ENCODE measurements at places on chromosomes 4 and X.

DNA sequence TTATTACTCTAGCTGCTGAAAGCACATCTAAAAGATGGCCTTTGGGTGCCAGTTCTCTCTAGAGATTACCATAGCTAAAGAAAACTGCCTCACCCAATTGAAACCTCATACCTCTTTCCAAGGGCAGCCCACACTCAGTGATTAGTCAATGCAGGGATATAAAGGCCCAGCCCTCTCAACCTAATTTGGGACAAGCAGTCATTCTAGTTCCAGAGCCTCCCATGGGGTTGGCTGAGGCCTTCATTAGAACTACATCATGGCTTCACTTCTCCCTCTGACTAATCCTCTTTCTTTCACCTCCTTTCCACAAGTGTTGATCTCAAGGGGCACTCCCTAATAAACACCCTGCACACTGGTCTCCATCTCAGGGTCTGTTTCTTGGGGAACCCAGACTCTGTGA is 38.5 kb upstream of the C1GALT1C1 start:
- no peak for DNase-seq

DNA sequence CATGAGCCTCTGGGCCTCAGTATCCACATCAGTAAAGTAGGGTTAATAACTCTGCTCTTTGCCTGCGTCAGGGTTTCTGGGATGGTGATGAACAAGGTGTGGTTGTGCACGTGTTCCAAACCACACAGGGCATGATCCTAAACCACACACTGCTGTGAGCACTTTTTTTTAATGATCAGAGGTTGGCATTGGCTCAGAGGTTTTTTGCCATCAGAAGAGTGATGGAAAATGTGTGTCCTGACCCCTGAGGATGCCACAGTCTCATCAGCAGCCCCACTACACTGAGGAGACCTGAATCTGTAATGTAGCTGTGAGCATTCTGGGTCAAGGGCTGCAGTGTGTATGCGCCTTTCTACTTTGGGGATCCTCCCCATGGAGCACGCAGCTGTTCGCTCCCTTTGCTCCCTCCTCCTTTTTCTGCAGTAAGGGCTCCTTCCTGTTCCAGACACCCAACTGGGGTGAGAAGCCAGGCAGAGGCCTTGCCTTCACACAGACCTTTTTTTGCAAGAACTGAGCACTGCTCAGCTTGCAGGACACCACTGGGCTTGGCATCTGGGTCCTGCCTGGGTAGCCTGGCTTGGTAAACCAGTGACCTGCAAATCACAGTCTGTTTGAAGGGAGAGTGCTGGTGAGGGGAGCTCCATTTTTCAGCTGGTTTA is 87.5 kb downstream of the MAMLD1 start:
- no peak for DNase-seq

DNA sequence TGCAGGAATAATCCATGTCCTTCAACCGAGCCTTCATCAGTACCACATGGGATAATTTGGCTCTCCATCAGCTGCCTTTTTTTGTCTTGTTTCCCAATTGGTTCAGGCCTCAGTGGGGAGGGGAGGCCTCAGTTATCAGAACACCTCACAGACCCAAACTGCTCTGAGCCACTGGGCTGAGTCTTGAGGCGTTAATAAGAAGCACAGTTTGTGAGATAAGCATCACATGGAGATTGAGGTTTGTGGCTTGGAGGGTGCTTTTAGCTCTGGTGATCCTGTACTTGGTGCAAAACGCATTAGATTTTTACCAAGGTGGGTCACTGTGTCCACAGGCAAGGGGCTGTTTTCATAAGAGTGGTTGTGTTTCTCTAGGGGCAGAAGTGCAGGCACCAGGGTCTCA is 82.8 kb upstream of the HPF1 start:
- no peak for DNase-seq

GRCh38 chr4:184287697-184288255 is 70.1 kb upstream of the ENPP6 start:
- DNase-seq = no peak

DNA sequence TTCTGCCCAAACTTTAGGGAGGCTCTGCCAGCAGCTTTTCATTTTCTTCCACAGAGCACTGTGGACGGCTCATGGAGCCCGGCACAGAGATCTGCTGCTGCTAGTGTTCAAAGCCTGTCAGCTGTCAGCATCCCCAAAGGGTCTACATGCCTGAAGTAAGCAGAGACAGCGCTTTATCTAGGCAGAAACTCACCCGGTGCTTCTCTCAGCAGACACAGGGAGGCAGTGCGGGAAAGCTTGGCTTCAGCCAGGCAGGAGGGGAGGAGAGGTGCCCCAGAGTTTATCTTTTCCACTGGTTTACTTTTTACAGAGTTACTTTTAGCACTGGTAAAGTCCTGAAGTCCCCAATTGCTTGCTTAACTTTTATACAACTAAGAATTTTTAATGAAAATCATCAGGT is 339.3 kb downstream of the NKX6-1 start:
- no peak for DNase-seq

DNA sequence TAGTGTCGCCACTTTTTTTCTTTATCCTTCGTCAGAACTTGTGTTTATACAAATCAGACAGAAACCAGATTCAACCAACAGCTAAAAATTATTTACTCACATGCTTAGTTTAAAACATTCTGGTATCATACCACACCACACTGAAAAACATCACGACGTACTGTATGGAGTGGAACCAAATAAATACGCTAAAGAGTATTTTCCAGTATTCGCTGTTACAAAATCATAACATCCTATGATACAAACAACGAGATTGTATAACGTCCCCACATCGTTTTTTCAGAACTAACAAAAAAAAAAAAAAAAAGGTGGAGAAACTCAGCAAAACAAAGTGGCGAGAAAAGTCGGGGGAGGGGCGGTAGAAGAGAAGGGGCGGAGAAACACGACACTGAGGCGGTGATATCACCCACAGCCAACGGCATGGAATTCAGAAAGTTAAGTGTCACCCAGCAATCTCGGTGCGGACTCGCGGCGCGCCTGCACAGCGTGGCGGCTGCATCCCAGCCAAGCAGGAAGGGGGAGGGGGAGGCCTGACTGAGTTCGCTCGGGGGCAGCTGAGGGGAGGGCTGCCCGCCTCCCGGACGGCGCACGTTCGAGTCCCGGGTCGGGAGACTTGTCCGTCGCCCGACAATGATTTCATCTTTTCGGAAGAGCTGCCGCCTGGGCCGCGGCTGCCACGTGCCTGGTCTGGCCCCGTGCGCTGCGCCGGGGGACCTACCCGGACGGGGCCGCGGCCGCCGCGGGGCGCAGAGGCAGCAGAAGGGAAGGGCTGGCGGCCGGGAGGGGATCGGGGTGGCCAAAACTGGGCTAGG is 920 bp downstream of the SETD7 start:
- peak; percentile 56 for DNase-seq

DNA sequence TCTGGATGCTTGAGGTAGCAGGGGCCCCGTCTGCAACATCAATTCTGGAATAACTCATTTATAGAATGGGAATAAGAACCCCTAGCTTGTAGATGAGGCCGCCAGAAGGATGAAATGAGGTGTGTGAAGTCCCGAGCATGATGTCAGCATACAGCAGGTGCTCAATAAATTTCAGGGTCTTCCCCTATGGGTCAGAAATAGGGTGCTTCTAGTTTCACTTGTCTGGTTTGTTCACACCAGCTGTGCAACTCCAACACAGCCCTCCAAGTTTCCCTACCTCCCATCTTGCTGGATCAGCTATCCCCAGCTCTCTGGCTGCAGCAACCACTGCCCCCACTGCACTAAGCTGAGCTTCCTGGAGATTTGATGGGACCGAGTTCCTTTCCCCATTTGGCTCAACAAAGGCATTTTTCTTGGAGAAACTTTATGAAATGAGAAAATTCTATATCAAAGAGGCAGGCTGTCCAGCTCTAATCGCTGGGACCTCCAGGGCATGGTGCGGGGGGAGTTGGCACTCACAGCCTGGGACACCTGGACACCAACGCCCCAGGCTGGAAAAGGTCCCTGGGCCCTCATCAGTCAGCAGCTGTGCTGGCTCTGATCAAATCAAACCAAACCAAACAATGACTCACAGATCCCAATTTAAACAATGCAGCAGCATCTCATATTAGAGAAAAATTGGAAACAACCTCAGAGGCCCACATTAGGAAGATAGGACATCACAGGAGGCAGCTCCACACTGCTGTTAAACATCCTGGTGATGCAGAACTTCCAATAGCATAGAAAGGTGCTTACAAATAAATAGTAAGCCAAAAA is 13.3 kb downstream of the SLC2A9 start:
- no peak for DNase-seq

- no peak for DNase-seq
These were observed 464.6 kb downstream of the PCDH18 start for GRCh38 chr4:137067735-137068134.

DNA sequence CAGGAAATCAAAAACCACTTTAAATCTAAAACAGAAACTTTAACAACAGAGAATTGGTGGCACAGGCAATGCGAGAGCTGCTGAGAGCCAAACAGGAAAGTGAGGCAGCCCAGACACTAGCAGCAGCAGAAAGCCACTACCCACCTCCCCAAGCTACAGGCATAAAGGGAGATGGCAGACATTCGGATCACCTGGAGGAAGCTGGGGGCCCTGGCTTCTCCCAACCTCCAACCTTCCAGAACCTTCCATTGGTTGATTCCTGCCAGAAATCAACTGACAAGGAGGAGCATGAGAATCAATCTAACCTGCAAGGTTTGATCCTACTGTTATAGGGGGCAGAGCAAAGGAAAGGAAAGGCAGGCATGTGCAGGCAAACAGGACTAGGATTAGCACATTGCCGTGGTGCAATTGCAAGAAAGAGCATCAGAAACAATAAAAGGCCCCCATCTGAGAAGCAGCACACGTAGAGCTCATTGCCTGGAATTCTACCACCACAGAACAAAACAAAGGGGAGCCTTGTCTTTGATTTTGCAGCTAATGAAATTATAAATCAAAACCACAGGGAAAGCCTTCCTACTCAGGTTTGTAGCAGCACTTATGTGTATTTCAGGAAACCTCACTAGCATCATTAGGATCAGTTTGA is 427.3 kb upstream of the RASGEF1B start:
- DNase-seq = no peak

- no peak for DNase-seq
These were observed 358.2 kb upstream of the NR3C2 start for GRCh38 chr4:148800336-148800885.

DNA sequence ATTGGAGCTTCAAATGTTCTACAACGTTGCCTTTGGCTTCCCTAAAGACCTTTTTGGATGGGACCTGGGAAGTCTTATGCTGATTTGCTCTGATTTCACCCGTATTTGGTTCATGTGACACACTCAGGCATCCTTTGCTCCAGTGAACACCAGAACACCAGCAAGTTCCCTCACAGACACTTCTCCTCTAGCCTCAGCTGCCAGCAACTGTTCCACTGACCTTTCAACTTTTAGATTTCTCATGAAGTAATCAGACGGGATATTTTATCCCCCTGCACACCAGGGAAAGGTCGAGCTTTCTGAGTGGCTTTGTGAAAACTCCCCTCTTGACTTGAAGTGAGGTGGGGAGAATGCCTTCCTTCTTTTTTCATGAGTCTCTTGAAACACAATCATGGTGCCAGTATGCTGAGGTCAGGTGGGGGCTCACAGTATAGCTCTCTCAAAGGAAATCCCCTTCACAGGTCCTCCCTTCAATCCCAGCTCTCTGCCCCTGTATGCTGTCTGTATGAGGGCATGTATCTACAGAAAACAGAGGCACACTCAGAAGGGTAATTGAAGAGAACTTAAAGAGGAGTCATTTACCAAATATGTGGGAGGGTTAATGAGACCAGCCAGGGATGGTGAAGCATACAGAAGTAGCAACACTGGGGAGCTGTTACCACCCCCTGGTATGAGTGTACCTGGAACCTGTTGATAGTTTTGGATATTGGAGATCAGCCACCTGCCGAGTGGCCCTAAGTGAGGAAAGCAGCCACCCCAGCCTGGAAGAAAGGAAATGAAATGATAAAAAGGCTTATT is 62.7 kb downstream of the FGFBP1 start:
- no peak for DNase-seq

DNA sequence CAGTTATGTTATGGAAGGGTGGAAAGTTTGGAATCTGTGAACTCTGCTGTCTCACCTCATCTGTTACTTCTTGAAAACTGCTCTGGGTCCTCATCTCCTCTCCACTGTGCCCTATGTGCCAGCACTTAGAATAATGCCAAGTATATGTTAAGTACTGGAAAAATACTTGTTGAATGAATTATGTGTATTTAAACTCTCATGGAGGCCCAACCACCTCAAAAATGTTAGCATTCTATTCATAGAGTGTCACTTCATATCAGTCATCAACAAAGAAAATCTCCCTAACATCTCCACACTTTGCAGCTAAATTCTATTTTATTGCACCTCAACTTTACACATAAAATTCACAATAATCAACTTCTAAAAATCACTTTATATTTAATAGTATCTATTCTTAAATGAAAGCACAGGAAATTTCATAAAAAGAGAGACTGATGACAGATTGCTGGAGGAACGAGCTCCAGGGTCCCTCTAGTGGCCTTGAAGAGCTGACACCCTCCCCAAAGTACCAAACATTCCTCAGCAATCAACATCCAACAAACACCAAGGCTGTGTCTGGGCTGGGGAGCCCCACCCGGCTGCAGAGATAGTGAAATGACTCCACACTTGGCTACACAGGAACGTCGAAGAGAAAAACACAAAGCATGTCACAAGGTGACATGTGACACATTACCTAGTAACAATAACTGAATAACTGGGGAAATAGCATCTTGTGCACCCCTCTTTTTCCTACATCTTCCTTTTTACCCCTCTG is 45.8 kb downstream of the SLC39A8 start:
- DNase-seq = no peak

DNA sequence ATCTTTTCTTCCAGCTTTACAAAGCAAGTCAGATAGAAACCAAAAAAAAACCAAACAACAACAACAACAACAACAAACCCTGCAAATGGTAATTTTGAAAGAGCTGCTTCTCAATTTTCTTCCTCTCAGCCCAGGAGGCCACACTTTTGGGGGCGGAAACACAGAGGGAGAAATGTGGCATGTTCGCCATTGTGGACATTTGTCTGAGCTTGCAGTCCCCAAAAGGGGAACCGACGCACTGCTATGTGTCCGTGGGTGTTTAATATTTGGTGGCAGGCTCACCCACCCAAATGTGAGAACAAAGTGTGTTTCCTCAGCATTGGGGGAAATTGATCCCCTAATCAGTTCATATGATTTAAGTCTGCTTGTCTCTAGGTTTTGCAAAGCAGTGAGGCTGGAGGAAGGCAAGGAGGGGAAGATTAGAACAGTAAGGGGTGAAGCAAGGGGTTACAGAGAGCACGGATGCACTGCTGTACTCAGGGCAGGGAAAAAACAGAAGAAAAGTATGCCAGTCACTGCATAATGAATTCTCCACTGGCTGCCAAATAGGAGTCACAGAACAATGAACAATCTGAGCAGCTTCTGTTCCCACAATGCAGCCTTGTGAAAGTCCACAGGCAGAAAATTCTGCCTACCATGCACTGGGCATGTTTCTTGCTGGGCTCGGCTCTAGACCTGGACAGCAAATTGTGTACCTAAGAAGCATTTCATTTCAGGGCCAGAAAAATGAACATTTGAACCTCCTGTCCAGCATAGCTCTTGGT is 74.7 kb upstream of the GPM6B start:
- no peak for DNase-seq

DNA sequence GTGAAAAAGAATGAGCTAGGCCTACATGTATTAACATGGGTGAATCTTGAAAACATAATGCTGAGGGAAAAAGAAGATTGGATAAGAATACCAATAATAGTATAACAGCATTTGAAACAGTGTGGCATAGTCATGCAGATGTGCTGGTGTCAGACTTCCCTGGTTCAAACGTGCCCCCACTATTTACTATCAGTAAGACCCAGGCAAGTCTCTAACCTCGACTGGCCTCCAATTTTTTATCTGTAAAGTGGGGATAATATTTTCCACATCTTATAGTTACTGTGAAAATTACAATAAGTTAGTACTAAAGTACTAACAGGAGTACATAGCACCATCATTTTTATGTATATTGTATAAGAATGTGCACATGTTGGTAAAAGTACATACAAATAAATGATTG is 17.0 kb upstream of the SLAIN2 start:
- no peak for DNase-seq
